ENCODE measurements at places on chromosomes 11 and 22.

DNA sequence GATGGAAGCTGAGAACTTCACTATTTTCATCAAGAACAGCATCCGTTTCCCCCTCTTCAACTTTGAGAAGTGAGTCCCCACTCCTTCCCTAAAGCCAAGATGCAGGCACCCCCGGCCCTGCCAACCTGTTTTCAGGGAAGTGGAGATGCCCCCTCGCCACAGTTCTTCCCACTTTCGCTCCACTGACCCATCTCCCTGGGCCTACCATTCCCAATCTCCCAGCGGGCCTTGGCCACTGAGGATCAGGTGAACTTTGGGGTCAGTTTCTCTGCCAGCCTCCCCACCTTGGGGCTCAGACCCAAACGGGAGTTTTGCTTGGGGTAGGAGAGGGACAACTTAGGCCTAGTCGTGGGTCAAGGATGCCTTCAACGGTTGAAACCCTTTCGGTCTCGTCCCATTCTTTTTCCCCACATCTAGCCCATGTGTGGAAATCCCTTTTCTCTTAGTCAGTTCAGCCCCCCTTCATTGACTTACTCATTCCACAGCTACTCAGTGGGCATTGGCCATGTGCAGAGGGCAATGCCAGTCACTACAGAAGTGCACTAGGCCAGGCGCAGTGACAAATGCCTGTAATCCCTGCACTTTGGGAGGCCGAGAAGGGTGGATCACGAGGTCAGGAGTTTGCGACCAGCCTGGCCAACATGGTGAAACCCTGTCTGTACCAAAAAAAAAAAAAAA lies 10.6 kb downstream of the P2RX3 start:
- DNase-seq: no peak

- peak; percentile 53 for DNase-seq
Measured at GRCh38 chr11:120303004-120303637, 22.0 kb upstream of the TLCD5 start.

GRCh38 chr11:19903620-19904069 lies 191.0 kb downstream of the NAV2 start:
- DNase-seq: peak; percentile 65

DNA sequence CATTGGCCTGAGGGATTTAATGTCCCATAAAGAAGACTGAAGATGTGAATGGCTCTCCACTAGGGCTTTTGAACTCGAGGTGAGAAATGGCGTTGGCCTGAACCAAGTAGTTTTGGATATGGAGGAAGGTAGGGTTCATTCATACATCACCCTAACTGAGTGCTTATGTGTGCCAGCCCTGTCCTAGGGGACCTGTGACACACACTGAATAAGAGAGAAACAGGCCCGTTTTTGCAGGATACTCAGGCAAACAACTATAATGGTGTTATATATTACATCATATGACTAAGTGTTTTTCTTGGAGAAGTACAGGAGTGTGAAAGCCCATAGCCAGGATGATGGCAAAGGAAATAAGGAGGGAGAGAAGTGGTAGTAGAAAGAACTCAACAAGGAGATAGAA lies 368.1 kb downstream of the TMEM135 start:
- no peak for DNase-seq

DNA sequence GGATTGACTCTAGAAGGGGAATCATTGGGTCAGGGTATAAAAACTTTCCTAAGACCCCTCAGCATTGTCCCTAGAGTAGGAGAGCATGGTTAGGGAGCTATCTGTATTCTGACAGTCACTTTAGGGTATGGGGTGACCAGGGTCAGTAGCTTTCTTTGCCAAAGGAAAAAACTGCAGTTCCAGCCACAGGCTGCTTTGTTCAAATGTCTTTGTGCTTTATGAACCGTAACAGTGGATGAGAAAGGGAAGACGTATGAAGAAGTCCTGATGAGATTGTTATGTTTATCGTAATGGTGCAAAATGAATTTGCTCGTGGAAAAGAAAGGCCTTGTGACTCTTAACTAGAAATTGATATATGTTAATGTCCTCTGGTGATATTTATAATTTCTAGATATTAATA lies 30.0 kb downstream of the CYB5R2 start:
- DNase-seq: no peak

DNA sequence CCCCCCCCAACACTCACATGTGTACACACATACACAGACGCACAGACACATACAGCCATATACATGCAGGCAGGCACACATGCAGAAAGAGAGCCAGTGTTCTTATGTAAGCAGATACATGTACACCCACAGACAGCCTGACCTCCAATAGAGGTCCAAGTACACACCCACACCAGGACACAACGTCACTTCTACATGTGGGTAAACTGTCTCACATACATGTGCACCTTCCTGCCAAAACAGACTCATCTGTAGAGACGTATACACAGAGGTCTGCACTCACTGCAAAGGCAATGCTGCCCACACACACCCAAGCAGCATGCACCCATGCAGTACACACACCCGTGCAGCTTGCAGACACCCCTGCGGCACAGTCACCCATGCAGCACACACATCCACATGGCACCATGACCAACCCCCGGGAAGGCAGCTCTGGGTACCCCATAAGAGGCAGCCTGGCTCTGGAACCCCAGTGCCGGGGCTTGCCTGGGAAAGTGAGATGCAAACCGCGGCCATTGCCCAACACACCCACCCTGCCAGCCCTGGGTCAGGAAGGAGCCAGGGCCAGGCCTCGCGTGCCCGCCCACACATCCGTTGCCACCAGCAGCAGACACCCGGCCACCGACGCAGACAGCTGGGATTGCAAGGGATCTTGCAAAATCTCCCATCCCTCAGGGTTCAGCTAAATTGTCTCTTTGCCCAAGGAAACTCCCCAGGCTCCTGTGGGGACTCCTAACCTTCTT lies 10.1 kb downstream of the CASTOR1 start:
- no peak for DNase-seq

DNA sequence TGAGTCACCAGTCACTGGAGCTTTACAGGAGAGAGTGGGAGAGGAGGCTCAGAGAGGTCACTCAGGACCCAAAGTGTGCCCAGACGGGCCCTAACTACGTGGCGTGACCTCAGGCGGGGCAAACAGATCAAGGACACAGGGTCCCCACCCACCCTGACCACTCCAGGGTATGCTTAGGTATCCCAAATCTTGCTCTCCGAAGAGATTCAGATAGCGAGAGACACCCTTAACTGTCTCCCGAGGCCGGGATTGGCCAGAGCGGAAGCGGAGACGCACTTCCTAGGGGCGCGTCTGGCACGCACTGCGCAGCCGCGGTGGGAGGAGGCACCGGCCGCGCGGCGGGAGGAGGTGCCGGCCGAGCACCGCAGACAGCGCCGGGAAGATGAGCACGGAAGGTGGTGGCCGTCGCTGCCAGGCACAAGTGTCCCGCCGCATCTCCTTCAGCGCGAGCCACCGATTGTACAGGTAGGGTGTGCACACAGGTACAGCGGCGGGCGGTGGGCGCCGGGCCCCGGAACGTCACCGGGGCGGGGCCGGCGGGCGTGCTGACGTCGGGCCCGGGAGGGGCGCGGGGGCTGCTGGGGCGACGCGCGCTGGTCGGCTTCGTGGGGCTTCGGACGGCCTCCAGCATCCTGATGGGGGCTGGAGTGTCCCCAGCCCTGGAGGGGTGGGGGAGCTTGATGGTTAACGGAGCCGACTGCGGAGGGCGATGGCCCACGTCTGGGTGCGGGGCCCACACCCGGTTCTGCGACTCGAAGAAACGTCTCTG lies at the start of gene PTS:
Gene PTS (plus strand): TSS at position 367 of the 769 bp plus-strand sequence. CDS start 16 bp downstream, at position 383.
- peak; percentile 95 for DNase-seq

DNA sequence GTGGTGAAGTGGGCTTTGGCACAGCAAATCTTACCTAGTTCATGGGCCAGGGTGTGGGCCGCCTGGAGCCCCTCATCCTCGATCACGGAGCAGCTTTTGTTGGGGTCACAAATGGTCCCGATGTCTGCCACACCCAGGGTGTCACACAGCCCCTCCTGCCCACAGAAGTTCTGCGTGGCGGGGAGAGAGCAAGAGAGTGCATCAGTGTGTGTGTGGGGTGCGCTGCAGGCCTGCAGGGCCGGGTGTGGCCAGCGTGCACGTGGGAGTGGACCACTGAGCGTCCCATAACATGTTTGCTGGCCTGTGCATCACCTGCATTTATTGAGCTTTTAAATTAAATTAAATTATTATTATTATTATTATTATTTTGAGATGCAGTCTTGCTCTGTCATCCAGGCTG lies 11.5 kb downstream of the ADAMTS8 start:
- DNase-seq: no peak

DNA sequence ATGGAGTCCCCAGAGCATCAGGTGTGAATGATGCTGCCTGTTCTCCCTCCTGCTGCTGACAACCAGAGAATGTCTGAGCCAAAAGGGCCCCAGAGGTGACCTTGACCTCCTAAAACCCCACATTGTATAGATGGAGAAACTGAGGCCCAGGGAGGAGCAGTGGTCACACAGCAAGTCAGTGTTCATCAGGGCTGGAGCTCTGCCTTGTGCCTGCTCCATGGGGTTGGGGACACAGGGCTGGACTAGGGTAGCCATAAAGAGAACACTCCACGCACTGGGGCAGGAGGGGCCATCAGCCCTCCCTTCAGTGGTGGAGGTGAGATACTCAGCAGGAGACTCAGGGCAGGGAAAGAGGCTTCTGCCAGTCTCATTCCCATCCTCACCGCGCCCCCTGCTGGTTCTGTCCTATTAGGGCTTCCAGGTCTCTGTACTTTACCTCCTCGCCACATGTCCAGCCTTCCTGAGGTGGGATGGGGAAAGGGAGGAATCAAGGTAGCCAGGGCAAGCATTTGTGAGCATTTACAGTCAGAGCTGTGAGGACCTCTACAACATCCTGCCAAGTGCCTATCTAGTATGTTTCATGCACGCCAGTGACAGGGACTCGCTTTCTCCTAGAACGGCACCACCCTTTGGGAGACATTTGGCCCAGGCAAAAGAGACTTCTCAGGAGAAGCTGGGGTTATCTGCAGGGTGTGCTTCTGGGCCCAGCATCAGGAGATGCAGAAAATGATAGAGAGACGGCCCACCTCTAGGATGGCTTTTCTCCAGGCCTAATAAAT lies 43.2 kb downstream of the NEU3 start:
- peak; percentile 79 for DNase-seq

GRCh38 chr11:62394825-62395538 lies 23.9 kb upstream of the SCGB1A1 start:
- DNase-seq: peak; percentile 74

DNA sequence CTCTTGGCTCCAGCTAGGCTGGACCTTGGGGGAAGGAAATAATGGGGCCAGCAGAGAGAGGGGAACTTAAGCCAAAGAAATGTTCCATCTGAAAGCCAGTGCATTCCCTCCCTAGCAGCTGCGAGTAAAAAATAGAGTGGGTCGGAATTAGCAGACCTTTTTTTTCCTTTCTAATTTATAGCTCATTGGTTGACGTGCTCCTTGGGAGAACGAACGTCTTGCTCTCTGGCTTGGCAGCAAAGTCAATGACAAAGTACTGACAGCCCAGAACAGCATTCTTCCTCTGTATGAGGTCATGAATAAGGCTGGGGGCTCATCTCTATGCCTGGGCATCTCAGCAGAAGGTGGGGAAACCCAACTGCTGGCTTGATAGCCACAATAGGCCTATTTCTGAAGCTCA lies 65.0 kb downstream of the SEZ6L start:
- DNase-seq: no peak

- no peak for DNase-seq
Measured at GRCh38 chr11:90453525-90453924, 230.7 kb upstream of the CHORDC1 start.

DNA sequence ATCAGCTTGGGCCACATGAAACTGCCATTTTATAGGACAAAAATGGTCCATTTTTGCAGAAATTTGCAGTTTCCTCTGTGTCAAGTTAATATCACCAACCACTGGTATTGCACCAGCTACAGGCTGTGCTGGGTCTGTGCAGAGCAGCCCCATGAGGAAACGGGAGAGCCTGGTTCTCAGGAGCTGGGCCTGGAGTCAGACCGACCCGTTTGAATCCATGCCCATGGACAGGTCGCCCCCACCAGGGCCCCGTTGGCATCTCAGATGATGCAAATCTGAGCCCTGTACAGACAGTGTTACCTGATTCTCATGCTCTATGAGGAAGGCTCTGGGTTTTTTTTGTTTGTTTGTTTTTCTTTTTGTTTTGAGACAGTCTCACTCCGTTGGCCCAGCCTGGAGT lies 9.8 kb upstream of the SEC14L6 start:
- DNase-seq: no peak

GRCh38 chr22:40716116-40716515 lies 36.8 kb downstream of the MCHR1 start:
- DNase-seq: peak; percentile 37

DNA sequence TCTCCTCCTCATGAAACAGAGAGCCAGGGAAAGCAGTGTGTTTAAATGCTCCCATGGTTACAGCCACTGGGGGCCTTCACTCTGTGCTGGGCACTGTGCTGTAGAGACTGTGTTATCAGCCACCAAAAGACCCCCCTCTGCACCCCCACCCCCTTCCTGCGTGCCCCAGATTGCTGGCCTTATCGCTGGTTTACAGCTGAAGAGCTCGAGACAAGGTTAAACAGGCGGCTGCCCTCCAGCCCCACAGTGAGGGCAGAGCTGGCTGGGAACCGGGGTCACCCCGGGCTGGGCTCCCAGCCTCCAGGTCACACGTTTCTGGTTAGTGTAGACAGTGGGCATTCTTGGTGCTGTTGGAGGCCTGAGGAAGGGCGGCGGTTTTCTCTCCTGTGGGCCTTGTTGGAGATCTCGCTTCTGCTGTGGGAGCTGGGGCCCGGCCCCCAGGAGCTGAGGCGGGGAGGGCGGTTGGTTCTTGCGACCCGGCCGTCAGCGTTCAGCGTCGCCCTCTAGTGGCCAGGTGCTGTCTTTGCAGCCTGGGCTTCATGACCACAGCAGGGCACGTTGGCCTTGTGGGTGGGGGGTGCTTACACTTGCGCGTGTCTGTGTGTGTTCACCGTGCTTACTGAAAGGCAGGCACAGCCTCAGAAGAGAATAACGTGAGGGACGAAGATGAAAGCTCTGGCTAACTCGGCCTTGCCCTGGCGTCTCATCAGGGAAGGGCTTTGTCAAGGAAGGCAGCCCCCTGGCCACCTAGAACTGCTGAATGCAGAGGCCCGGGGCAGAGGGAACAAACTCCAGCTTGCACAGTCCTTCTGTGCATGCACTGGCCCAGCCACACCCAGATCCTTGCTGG lies 40.8 kb downstream of the TBC1D22A start:
- peak; percentile 84 for DNase-seq

DNA sequence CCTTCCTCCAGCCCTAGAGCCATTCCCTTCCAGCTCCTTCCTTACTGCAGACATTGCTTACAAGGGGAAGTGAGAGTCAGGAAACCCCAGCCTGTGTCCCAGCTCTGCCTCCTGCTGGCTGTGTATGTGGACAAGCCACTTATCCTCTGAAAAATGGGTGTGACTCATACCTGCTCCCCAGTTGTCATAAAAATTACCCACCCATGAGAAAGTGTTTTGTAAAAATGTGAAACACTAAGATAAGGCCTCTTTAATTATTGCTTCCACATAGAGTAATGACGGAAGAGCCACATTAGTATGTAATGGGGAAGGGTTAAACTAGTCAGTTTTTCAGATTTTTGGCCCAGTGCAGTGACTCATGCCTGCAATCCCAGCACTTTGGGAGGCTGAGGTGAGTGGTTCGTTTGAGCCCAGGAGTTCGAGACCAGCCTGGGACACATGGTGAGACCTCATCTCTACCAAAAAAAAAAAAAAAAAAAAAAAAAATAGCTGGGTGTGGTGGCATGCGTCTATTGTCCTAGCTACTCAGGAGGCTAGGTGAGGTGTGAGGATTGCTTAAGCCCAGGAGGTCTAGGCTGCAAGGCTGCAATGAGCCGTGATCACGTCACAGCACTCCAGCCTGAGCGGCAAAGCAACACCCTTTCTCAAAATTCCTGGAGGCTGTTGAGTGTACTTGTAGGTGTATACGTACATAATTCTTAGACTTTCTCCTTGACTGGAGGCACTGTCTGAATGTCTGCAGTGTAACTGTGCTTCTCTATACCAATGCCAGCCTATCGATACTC lies 84.9 kb downstream of the CTTN start:
- DNase-seq: peak; percentile 22
